ENCODE measurements at places on chromosomes 11 and 22. TPM values are rescaled to one million over a fixed set of nuclear protein-coding genes. Genes with fewer than 3 reads are reported as not detected.

POU2AF1 gene
- total RNA-seq = not detected

FIBIN gene
- total RNA-seq = 53.2 TPM

DAGLA gene
- total RNA-seq = 1.9 TPM

C22orf42 gene
- total RNA-seq = not detected

CAT gene
- total RNA-seq = 104 TPM

TP53I11 gene
- 4.1 TPM for total RNA-seq

COMT gene
- total RNA-seq = 131 TPM

NCF4 gene
- total RNA-seq = not detected

All from bronchial smooth muscle cell (primary cell).